CD4-positive, alpha-beta T cell treated with Interleukin-6 at 100 ng/mL for 8 hours (primary cell): ENCODE measurements at places on chromosomes 5 and 9.

- DNase-seq = no peak
Observed at GRCh38 chr5:6728011-6728794, 15.0 kb downstream of the TENT4A start.

GRCh38 chr9:71796100-71796767 lies 27.9 kb upstream of the CEMIP2 start:
- no peak for DNase-seq

- DNase-seq = no peak
Observed at GRCh38 chr9:112885324-112885723, 5.4 kb downstream of the SLC46A2 start.

DNA sequence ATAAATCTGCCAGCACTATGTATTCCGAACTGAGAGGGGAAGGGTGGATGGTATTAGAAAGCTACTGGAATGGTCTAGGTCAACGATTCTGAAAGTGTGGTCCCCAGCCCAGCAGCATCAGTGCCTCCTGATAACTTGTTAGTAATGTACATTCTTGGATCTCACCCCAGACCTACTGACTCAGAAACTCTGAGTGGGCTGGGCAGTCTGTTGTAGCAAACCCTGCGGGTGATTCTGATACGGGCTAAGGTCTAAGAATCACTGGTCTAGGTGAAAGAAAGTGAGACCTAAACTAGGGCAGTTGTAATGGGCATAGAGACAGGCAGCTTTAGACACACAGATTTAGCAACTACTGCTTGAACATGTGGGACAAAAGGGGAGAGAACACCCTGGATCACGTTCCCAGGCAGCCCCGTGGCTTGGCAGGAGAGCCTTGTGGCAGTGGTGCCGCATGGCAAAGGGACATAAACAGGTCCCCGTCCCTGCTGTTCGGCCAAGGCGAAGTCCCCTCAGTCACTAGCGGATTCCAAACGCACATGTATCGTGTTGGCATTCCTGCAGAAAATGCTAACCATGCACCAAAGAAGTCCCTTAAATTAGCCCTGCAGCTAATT lies 216.3 kb downstream of the TTLL11 start:
- DNase-seq = no peak

GRCh38 chr9:5696884-5697283 lies 68.0 kb downstream of the RIC1 start:
- no peak for DNase-seq

DNA sequence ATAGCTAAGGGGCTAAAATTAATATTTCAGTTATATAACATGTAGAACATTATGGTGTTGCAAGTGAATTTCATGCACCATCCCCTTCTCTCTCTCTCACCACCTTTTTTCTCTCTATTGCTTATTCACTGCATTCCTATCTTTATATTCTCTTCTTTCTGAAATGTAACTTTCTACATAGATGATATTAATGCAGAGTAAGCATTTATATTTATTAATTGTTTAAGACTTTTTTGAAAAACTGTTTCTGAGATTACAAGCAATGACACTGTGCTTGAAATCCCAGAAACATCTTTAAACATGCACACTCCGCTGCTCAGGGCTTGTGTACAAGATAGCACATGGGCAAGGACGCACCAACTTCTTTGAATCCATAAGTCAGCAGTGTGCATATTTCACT lies 567.7 kb upstream of the SGCD start:
- DNase-seq = no peak

GRCh38 chr5:82406205-82406773 lies 128.1 kb upstream of the RPS23 start:
- no peak for DNase-seq

DNA sequence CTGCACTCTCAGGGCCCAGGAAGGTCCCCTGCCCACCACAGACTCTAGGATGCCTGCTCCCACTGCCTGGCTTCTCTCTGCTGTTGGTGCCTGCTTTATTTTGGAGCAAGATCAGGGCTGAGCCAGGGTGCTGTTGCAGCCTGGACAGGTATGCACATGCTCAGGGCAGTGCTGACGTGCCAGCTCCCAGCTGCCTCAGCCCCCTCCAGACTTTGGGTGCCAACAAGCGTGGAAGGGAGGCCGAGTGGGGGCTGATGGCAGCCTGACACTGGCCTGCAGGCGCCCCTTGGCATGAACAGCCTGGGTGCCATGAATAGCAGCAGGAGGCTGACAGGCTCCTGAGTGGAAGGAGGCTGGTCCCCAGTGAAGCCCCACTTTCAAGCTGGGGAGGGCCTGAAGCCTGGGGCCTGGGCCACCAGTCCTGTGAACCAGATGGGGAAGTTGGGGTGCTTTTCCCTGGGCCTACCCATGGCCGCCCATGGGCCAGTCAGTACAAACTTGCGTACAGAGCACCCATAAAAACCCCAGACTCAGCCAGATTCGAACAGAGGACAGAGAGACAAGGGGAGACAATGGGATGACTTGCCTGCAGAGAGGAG lies 6.8 kb downstream of the AMBP start:
- no peak for DNase-seq

- no peak for DNase-seq
Observed at GRCh38 chr5:145218019-145218418, 617.1 kb downstream of the PRELID2 start.

GRCh38 chr9:15213249-15213648 lies 93.8 kb downstream of the TTC39B start:
- DNase-seq = no peak

GRCh38 chr5:160463740-160464465 lies 42.2 kb downstream of the PTTG1 start:
- DNase-seq = no peak

GRCh38 chr5:149779124-149779465 lies 49.0 kb downstream of the PPARGC1B start:
- DNase-seq = no peak

- DNase-seq = no peak
Observed at GRCh38 chr9:83219154-83219923, 156.4 kb upstream of the RASEF start.

DNA sequence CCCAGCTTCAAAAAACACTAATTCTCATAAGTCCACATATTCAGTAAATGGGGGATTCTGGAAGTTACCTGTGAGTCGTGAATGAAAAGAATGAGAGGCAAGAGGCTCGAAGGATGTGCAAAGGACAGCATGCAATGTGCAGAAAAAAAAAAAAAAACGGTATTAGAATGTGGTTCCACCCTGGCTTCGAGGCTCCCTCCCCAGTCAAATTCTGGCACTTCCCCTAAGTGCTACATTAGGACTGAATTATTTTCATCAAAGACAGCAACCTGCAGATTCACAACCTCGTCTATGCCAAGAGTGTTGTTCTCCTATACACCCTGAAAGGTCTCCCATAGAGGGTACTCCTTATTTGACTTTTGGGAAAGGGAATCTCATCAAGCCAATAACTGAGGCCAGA lies 16.5 kb downstream of the CAPSL start:
- DNase-seq = peak; percentile 19

DNA sequence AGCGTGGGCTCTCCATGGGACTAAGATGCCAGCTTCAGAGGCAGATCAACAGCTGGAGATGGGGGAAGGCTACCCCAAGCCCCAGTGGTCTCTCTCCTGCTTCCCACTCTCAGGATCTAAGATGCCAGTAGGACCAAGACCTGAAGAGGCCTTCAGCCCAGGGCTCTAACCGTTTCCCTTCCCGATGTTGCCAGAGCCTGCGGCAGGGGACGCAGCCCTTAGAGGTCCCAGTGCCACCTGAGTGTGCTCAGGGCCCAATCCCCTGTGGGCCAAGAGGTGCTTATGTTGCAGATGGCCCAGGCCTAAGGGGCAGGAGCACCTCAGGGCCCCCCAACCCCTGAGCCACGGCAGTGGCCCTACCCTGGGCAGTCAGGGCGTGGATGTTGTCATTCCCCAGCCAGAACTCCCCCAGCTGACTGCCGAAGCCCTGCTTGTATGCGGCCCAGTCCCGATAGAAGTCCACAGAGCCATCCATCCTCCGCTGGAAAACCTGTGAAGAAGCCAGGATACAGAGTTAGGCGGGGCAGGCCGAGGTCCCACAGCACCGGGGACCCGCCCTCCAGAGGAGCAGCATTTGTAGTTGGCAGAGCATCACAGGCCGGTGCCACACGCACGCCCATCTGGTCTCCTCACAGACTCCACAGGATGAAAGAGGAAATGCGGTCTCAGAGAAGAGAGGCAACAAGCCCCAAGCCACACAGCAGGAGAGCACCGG lies 5.4 kb downstream of the FCN1 start:
- no peak for DNase-seq

GRCh38 chr9:77907585-77907984 lies 124.0 kb downstream of the GNAQ start:
- no peak for DNase-seq

DNA sequence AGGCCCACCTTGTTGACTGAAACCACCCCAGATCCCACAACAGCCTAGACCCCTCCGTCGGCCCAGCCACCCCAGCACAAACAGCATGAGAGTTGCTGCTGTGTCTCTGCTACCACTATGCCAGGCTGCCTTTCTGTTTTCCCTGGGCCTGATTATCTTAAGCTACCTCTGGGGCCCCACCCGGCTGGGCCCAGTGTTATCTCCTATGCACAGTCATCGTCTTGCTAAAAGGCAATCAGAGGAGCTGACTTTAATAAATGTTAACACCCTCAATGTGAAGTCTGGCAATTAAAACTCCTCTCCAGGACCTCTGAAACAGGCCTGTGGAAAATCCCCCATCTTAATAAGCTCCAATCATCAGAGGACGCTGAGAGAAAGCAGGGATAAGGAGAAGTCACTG lies 144.9 kb downstream of the FAM114A2 start:
- DNase-seq = no peak

DNA sequence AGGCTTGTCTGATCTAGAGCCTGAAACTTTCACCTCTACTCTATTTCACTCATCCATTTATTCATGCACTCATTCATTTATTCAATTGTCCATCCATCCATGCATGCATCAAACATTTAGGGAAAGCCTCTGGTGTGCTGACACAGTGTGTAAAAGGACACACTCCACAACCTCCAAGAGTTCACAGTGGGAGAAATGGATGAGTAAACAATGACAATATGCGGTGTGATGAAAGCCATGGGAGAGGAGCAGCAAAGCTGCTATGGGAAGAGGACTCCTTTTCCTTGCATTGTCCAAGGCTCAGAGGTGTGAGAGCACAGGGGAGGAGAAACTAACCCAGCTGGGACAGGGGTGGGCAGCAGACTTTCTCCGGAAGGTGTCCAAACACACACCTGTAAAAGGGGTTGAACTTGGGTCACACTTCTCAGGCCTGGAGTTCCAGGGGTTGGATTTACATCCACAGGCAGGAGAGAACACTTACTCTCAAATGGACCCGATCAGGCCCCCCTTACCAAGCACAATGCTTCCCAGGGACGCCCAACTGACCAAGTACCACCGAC lies 21.2 kb upstream of the PFDN1 start:
- DNase-seq = no peak
